ENCODE measurements at places on chromosomes 13 and 19.
A peak's percentile ranks its signal among the peaks of the same experiment; 100 is the strongest.

DNA sequence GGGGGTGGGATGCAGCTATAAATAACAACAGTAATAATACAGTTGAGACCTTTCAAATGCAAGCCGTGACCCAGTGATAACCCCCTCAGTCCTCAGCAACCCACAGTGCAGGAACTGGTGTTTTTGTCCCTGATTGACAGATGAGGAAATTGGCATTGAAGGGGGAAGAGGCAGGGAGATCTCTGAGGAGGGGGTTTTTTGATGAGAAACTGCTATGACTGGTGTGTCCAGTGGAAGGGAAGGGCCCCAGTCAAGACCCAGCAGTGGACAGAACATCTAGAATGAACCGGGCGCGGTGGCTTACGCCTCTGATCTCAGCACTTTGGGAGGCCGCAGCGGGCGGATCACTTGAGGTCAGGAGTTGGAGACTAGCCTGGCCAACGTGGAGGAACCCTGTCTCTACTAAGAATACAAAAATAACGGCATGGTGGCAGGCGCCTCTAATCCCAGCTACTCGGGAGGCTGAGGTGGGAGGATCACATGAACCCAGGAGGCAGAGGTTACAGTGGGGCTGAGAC is 1.9 kb downstream of the MAP1S start:
- no peak for DNase-seq

DNA sequence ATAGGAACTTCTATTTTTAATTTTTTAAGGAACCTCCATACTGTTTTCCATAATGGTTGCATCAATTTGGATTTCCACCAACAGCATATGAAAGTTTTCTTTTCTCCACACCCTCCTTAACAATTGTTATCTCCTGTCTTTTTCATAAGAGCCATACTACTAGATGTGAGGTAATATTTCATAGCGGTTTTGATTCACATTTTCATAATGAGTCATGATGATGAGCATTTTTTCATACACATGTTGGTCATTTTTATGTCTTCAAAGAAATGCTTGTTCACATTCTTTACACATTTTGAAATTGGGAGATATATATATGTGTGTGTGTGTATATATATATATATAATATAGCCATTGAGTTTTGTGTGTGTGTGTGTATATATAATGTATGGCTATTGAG is 420.3 kb upstream of the PCDH9 start:
- no peak for DNase-seq

GRCh38 chr19:23956051-23956450 is 41.4 kb downstream of the ZNF726 start:
- DNase-seq, result no peak

GRCh38 chr13:75370774-75371173 is 111.2 kb downstream of the TBC1D4 start:
- no peak for DNase-seq

GRCh38 chr19:55447421-55448174 is 4.5 kb upstream of the SHISA7 start:
- no peak for DNase-seq

DNA sequence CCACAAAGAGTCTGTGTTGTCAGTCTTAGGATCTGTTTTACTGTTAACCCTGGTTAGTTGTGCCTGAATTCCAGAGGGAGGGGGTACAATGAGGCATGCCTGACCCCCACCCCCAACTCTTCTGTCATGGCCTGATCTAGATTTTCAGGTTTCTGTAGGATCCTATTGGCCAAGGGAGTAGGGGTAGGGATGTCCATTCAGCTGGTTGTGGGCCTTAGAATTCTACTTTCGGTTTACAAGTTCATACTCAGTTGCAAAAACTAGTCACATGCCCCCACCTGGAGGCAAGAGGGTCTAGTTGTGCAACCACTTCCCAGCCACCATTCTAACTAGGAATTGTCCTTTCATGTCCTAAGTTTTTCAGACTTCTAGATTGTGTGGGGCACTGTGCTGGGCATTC is 94.3 kb upstream of the MBNL2 start:
- DNase-seq, result no peak

DNA sequence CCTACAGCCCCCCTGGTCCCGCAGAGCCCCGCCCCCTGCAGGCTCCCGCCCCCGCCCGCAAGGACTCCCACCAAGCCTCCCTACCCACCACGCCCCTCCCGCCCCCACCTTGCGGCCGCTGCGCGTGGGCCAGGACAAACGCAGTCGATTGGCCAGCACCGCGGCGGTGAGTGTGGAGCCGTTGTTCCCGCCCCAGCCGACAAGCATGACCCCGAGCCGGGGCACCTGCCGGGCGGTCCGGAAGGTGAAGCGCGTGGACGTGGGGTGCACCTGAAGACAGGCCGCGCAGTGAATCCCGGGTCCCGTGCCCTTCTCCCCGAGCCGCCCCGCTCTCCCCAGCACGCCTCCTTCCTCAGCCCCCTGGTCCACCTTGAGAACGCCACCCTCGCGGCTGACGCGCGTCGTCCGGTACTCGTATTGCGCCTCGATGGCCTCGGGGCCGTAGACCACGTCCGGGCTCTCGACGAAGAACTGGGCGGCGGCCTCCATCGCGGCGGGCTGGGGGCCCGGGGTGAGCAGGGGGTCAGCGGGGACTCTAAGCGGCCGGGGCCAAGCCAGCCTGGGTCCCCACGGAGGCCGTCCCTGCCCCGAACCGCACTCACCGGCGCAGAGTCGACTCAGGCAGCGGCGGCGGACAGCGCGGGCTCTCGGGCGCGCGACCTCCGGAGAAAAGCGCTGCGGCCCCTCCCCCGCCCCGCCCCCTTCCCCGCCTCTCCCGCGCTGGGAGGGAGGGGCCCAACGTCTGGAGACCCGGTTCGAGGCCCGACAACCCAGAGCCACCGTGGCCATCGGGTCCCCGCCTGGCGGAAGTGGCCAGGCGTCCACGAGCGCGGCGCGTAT is at the start of gene ISYNA1:
TSS of gene ISYNA1 (minus strand) at position 643 of the 840 bp plus-strand sequence. CDS start at position 489, 154 bp downstream.
- no peak for DNase-seq

DNA sequence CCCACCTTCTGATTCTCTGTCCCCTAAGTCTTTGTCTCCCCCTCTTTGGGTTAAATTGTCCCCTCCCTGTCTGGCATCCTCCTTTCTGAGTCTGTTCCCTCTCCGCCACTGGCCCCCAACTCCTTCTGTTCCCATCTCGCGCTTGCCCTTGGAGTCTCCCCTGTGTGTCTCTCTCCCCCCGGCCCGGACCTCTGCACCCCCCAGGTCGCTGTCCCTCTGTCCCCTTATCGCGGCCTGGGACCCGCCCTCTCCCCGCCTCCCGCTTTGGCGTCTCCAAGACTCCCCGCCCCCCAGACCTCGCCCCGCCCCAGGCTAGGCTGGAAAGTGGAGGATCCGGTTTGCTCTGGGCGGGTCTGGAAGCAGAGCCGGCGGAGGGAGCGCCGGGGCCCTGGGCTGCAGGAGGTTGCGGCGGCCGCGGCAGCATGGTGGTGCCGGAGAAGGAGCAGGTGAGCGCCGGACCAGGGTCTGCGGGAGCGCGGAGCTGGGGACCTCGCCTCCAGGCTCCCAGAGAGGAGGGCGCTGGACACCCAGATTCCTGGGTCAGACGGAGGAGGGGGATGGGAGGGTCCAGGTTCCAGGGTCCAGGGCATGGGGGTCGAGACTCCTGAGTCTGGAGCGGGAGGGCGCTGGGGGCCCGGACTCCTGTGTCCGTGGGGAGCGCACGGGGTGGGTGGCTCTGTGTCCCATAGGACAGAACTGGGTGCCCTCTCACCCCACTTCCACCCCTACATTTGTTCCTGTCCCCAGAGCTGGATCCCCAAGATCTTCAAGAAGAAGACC is at the start of gene TRPM4:
TSS of gene TRPM4 (plus strand) at position 348 of the 780 bp plus-strand sequence. CDS start at position 423, 75 bp downstream.
- peak; percentile 34 for DNase-seq

- DNase-seq, result no peak
Measured at GRCh38 chr13:94706843-94707399, 5.4 kb downstream of the SOX21 start.
